ENCODE measurements at places on chromosomes 2 and 18.
A peak's percentile ranks its signal among the peaks of the same experiment; 100 is the strongest.

DNA sequence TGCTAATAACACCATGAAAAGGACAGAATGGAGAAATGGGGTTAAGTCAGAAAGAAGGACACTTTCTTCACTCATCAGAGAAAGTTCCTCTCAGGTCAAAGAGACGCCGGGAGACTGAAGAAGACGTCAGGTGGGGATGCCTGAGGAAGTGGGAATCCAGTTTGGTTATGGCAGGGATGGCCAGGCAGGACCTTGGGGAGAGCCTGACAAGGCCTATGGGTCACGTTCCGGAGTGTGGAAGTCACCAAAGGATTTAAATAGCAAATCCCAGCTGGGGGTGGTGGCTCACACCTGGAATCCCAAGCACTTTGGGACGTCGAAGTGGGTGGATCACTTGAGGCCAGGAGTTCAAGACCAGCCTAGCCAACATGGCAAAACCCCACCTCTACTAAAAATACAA lies 432.7 kb upstream of the SMIM21 start:
- no peak for DNase-seq

GRCh38 chr2:99278793-99279291 lies 22.2 kb downstream of the LYG1 start:
- DNase-seq: peak; percentile 20

DNA sequence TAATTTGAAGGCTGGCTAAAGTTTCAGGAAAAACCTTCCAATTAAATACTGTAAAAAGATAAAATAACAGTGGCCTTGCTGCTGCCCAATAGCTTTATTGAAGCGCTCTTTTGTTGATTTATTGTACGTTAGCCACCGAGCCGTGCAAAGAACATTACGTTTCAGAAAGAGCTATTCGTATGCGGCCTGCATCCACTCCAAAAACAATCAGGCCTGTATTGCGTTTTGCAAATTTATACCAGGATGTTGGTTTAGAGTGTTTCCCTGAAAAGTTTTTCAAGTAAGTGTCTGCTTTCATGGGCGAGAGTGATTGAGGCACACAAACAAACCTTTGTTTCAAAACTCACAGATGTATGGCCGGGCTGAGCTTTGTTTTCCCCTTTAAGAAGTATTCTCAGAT lies 257.2 kb upstream of the SALL3 start:
- no peak for DNase-seq

DNA sequence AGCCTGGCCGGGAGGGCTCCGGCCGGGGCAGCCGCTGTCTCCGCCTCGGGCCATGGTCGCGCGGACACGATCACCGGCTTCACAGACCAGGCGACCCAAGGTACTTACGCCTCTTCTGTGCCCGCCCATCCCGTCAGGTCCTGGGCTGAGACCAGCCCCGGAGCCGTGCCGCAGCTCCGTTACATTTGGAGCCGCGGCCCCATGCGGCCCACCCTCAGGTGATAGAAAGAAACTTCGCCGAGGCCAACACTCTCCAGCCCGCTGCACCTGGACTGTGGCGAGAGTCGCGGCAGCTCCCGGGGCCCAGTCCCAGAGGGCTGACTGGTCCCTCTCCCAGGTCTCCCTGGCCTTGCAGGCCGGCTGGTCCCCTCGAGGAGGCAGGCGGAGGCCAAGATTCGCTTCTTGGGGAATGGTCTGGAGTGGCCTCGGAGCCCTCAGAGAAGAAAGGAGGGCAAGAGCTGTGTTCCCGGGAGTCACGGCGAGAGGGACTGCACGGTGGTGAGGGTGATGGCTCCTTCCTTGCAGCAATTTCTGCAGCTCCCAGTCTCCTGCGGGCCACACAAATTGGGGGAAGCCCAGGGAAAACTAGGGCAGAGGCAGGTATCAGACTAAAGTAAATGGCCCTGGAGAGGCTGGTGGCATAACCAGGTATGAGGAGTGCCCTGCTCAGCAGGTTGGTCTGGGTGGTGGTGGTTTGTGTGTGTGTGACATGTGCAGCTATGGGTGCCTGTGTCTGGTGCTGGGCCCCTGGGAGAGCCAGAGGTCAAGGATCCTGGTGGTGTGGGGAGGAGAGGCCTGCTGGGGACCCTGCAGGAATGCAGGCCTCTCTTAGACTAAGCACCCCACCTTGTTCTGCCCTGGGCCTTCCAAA lies 822 bp downstream of the GDF7 start:
- DNase-seq: no peak

- DNase-seq: no peak
Measured at GRCh38 chr18:70431203-70431624, 142.4 kb downstream of the SOCS6 start.

- DNase-seq: no peak
Measured at GRCh38 chr18:2597639-2598038, 26.3 kb downstream of the NDC80 start.

DNA sequence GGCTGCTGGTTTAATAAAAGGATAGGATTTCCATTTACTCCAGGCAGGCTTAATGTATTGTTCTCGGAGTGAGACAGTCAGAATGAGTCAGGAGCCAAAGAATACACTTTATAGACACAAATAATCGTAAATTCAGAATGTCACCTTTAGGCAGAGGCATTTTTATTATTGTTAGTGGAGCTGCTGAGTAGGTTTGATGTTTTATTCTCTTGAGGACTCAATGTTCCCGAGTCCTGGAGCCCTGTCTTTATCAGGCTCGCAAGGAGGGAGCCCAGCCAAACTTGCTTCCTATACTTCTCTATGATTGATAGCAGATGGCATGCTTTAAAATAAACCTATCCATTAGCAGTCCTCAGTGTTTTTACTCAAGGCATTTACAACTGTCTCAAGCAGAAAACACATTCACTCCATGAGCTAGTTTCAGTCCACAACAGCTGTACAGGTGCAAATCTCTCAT lies 492.3 kb upstream of the ZEB2 start:
- DNase-seq: peak; percentile 43

DNA sequence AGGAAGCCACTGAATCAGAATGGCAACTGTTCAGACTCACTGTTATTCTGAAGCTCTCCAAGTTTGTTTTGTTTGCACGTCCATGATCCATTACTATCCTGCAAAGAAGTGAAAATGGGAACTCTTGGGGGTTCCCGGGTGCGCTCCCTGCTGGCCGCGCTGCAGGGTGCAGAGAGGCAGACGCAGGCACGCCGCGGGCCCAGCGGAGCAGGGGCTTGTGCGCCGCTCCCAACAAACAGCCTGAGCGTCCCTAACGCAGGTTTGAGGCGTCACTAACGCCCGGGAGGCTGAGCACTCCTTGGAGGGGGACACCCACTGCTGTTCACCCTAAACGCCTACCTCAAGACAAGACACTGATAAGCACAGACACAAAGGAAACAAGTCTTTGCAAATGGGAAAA lies 14.3 kb upstream of the PIEZO2 start:
- no peak for DNase-seq

- no peak for DNase-seq
Measured at GRCh38 chr2:168212167-168212566, 35.2 kb downstream of the STK39 start.
